ENCODE measurements at places on chromosomes 5 and 9.

- no peak for DNase-seq
Measured at GRCh38 chr9:138011951-138012500, 134.4 kb downstream of the CACNA1B start.

- DNase-seq: no peak
Measured at GRCh38 chr5:110362261-110362660, 364.2 kb downstream of the TMEM232 start.

DNA sequence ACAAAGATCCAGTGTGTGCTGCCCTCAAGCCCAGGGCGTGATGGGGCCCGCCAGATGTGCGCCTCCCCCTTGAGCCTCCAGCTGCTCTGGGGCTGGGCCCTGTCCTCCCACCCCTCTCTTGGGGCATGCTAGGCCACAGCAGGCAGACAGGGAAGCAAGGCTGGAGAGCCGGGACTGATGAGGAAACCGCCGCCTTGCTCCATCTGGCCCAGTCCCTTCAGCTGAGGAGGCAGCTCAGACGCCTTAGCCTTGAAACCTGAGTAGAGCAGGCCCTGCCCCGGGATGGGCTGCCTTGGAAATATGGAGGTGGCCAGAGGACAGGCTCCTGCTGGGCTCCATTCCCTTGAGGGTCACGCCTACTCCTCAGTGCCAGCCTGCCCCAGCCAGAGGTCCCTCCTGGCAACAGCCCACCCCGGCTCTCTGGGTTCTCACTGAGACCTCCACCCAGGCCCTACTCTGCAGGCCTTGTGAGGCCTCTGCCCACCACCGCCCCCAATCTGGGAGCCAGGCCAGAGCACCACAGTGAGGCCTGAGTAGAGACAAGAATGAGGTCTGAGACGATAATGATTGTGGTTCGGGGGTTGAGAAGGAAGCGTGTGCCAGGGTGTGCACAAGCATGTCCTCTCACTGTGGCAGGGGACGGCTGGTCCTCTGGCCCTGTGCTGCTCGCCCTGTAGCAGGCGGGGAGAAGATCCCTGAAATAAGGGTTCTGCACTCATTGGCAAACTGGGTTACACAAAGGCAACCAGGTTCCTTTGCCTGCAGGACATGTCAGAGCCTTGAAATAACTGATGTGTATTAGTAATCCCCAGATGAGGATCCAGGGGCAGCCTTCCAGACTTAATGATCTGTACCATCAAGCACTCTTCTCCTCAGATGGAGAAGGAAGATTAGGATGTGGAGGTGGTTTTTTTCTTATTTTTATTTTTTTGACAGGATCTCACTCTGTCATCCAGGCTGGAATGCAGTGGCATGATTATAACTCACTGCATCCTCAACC, 30.9 kb downstream of the CXXC5 start:
- no peak for DNase-seq

GRCh38 chr9:38437193-38437823, 13.1 kb upstream of the IGFBPL1 start:
- DNase-seq: peak; percentile 30

DNA sequence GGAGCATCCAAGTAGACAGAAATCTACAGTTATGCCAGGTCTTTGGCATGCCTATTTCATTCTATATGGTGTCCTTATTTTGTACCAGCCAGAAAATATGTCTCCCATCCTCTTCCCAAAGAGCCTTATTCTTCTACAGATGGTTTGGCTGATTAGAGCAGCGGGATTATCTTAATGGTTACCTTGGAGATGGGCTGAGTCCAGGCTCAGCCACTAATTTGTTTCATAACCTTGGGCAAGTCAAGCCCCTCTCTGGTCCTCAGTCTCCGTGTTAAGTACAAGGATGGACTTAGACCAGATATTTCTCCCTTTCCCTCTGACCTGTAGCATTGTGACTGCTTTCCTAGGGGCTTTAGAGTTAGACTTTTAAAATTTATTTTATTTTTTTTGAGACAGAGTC, 11.1 kb upstream of the GLE1 start:
- DNase-seq: no peak

DNA sequence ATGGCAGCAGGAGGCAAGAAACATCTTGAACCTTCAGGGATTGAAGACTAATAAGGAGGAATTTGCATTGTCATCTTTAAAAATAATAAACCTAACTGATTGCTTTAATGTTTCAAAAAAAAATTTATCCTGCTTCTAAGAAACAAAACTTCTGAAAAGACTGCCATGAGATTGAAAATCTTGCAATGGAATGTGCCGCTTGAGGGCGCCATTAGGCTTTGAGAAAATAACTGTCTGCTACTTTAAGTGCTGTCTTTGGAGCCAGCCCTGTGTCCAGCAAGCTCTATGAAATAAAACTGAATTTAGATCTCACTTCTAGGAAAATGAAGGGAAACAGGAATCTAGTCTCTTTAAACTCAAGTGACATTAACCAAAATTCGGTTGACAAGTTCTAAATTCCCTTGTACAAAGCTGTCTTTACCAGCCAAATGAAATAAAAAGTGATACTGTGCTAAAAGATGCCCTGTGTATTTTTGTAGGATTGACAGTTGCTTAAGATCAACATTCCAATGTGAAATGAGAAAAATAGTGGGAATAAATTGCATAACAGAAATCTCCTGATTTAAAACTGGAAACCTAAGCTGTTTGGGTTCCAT, 79.4 kb downstream of the ESM1 start:
- peak; percentile 79 for DNase-seq

GRCh38 chr5:80255431-80255810, 427 bp downstream of the SERINC5 start:
- peak; percentile 61 for DNase-seq

GRCh38 chr5:164708831-164709230, 1203.4 kb downstream of the MAT2B start:
- DNase-seq: no peak
